GM03348 (cell line): ENCODE measurements at places on chromosomes 16 and 17.

GRCh38 chr17:72470121-72470705 lies 349.4 kb downstream of the SOX9 start:
- no peak for DNase-seq

- no peak for DNase-seq
Observed at GRCh38 chr17:77634710-77635109, 323.8 kb upstream of the TNRC6C start.

DNA sequence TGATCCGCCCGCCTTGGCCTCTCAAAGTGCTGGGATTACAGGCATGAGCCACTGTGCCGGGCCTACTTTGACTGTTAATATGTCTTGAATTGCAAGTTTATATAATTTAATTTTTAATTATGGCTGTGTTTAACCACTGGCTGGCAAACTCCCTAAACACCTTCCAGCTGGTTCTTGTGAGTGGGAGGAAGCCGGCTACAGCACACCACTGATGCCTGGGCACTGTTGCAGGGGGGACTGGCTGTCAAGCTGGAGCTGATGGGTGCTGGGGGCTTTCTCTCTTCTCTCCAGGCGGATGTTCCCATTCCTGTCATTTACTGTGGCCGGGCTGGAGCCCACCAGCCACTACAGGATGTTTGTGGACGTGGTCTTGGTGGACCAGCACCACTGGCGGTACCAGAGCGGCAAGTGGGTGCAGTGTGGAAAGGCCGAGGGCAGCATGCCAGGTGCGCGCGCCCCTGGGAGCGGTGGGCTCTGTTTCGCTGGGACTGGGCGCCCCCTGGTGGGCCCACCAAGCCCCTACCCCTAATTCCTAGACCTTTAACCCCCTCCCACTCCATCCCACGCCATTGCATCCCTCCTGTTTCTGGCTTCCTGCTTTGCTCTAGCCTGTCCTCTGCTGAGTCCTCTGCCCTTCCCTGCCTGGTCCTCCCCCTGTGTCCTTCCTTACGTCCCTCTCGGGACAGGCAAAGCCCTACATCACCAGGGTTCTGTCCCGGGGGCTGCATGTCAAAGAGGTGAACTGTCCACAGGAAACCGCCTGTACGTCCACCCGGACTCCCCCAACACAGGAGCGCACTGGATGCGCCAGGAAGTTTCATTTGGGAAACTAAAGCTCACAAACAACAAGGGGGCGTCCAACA lies 9.5 kb downstream of the TBX21 start:
- no peak for DNase-seq

DNA sequence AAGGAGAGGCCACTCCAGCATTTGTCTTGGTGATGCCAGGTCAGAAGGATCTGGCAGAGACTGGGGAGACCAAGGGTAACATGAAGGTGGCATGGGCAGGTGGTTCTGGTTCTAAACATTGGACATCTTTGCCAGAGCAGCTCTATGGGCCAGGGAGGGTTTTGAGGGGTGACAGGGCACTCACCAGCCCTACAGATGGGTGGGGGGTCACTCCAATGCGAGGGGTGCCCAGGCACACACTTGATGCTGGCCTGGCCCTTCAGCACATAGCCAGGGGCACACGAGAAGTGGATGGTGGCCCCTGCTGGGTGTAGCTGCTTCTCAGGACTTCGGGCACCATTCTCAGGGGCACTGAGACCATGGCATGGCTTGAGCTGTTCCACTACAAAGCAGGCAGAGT lies 5.5 kb upstream of the PHF12 start:
- DNase-seq = no peak
